ENCODE measurements at places on chromosomes 3 and 15.

- H3K36me3 ChIP-seq: peaks cover 14% of the 10 kb centered on the region
- H3K4me1 ChIP-seq: no peaks in the 10 kb centered on the region
- no peak overlapping the region for H3K4me3 ChIP-seq
- H3K27me3 ChIP-seq: no peaks in the 10 kb centered on the region
- no peak overlapping the region for H3K27ac ChIP-seq
Observed at GRCh38 chr3:12507591-12508281, 23.5 kb downstream of the TSEN2 start.

DNA sequence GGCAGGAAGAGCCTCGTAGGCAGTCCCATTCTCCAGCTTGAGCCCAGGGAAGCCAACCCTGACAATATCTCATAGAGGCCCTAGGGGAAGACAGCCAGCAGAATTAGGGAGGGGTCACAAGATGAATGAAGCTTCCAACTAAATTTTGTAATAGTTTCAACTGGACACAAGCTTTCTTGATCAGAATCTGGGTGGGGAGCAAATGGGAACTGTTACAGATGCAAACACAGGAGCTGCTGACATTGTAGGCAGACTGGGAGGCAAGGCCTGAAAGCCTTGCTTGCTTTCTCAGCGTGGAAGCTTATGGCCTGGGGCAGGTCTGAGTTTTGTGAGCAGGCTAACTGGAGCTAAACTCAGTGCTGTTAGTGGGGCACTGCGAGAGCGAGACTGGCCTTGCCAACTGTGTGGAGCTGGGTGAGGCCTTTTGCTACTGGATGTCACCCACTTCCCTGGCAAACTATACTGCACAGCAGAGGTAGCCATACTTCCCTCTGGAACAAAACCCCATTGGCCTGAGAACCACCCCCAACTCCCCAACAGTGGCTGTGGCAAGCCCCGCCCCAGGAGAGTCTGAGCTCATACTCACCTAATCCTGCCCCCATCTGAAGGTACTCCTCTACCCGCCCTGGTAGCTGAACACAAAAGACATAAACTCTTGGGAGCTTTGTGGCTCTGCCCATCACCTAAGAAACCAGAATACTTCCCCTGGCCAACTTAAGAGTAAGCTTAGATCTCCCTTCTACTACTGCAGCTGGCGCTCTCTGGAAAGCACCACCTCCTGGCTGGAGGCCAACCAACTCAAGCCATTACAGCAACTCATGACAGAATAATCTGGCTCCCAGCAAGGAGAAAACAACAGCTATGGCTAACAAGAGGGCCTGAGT lies 42.9 kb downstream of the CFAP20DC start:
- peaks cover 11% of the 10 kb centered on the region for H3K27me3 ChIP-seq
- H3K4me1 ChIP-seq: no peaks in the 10 kb centered on the region
- no peak overlapping the region for H3K27ac ChIP-seq
- H3K36me3 ChIP-seq: no peaks in the 10 kb centered on the region
- no peak for DNase-seq
- no peak overlapping the region for H3K4me3 ChIP-seq

- DNase-seq: no peak
- H3K27me3 ChIP-seq: peaks cover 2% of the 10 kb centered on the region
- no peaks in the 10 kb centered on the region for H3K4me1 ChIP-seq
- no peaks in the 10 kb centered on the region for H3K36me3 ChIP-seq
- no peak overlapping the region for H3K27ac ChIP-seq
Observed at GRCh38 chr3:70716832-70717231, 404.4 kb upstream of the MDFIC2 start.

DNA sequence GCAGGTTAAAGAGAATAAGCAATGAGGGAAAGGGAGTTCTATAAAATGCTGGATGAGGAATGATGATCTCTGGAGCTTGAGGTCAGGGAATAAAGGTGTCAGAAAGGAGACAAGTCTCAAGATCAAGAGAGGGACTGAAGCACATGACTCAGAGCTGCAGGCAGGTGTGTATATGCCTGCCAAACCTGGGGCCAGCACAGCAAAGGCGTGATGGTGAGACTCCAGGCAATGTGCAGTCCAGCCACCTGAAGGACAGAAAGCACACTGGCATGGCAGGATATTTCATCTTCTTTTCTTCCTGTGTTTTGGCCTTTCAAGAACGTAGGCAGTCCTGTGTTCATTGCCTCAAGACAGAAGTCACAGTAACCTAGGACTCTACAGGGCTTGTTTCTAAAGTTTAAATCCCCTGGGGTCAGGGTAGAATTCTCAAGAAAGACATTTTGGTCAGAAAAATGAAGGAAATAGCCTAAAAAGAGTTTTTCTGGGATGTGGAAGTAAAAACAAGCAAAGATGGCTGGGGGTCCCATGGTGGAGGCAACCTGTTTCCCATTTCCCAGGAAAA lies 55.5 kb upstream of the TOPAZ1 start:
- no peaks in the 10 kb centered on the region for H3K36me3 ChIP-seq
- peaks cover 32% of the 10 kb centered on the region for H3K27me3 ChIP-seq
- no peak overlapping the region for H3K27ac ChIP-seq
- H3K4me1 ChIP-seq: peaks cover 1% of the 10 kb centered on the region

- peaks cover 6% of the 10 kb centered on the region for H3K27me3 ChIP-seq
- H3K4me1 ChIP-seq: peaks cover 9% of the 10 kb centered on the region
- H3K4me3 ChIP-seq: no peak overlapping the region
- H3K27ac ChIP-seq: no peak overlapping the region
Observed at GRCh38 chr15:79007066-79007465, 62.2 kb upstream of the CTSH start.

Measured in activated naive CD8-positive, alpha-beta T cell treated with anti-CD3 and anti-CD28 coated beads, Interleukin-2, amount 10 ng/mL, durations not matched to agents 7 days and 5 days (primary cell).